ENCODE measurements at places on chromosomes 5 and 9.

- DNase-seq = no peak
Observed at GRCh38 chr5:66963559-66963971, 233.0 kb downstream of the CD180 start.

DNA sequence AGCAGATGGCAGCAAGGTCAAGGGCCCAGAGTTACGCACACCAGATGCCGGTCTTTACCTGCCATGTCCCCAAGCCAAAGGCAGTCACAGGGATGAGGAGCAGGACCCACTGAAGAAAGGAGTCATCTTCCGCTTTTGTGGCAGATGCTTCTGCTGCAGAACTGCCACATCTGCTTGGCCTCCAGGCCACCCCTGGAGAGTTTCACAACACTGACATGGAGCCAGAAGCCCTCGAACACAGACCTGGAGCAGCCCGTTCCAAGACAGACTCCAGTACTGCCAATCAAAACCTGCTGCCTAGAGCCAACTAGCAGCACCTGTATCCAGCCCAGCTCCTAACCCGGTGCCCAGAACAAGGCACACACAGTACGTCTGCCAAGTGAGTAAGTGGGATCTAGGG lies 1.5 kb downstream of the SURF1 start:
- no peak for DNase-seq

GRCh38 chr9:89684218-89684617 lies 79.4 kb downstream of the GADD45G start:
- DNase-seq = no peak

DNA sequence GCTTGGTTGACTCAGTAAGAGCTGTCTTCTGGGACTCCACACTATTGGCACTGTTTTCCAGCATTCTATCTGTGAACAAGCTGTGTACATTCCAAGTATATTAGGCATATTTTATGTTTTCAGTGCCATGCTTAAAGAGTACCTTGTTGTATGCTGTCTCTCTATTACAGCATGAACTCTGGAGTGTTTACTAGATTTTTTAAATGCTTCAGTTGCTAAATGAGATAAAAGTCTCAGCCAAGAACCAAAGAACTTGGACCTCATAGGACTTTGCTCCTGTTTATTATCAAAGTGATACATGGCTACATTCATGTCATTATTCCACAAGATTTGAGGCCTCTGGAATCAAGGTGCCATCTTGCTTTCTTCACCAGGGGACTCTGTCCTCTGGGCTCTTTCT lies 167.2 kb downstream of the C9orf152 start:
- no peak for DNase-seq

GRCh38 chr5:59519338-59519737 lies 374.2 kb downstream of the PDE4D start:
- no peak for DNase-seq

GRCh38 chr9:10251490-10251889 lies 361.3 kb downstream of the PTPRD start:
- DNase-seq = peak; percentile 75

- DNase-seq = no peak
Observed at GRCh38 chr5:174303035-174303434, 257.5 kb downstream of the NSG2 start.

GRCh38 chr5:131258733-131259132 lies 5.1 kb upstream of the CDC42SE2 start:
- no peak for DNase-seq

GRCh38 chr5:112921026-112921832 lies 798 bp downstream of the REEP5 start:
- DNase-seq = no peak

DNA sequence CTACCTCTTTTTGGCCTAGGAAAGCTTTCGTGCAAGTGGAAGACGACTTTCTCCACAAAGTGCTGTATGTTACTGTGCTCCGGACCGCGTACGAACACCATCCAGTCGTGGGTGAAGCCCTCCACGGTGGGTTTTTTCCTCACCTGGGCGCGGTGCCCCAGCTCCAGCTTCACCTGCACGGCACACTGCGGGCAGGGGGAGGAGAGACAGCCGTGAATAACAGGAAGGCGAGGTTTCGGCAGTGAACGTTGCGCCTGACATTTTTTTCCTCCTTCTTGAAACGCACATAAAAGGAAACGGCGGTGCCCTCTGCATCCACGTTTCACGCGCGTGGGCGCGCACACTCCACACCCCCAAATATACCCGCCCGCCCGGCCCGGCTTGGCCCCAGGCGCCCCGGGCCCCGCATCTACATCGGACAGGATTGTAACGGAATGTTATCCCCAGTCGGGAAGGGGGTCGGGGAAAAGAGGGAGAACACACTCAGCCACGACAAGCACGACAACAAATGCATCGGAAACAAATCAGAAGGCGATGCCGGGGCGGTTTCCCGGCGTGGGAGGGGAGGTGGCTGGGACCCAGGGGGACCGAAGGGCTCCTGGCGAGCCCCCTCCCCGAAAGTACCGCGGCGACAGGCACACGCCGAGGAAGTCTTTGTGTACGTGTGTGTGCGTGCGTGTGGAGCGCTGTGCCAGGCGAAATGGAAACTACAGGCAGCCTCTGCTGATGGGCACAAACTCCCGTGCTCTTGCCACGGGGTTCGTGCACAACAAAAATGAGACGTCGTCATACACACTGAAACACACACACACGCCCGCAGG lies 1.4 kb downstream of the MLLT3 start:
- DNase-seq = no peak

DNA sequence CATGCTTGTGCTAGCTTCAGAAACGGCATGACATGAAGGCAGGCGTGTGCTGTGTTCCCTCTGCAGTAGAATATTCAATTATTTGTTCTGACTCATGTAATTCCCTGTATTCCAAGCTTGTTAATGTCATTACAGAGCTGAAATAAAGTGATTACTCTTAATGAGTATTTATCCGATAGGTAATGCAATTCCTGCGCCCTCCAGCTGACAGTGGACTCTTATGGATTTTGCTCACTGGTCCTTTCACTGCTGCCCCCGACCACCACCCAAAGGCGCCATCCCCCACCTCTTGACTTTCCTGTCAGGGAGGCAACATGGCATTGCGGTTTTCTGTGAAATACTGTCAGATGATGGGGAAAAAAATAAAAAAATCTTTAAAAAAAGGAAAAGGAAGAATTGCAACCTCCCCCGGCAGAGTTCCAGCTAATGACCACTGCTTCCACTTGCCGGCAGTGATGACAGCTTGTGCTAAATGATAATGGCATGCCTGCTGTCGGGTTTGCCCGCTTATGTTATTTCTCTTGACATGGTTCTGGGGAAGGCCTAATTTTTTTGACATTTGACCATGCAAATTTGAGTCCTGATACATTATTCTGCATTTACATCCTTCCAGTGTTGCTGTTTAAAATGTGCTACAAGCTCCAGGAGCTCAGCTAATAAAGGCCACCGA lies 335.3 kb upstream of the ADAMTS16 start:
- DNase-seq = peak; percentile 36

- no peak for DNase-seq
Observed at GRCh38 chr5:169044962-169045361, 256.0 kb downstream of the SLIT3 start.

DNA sequence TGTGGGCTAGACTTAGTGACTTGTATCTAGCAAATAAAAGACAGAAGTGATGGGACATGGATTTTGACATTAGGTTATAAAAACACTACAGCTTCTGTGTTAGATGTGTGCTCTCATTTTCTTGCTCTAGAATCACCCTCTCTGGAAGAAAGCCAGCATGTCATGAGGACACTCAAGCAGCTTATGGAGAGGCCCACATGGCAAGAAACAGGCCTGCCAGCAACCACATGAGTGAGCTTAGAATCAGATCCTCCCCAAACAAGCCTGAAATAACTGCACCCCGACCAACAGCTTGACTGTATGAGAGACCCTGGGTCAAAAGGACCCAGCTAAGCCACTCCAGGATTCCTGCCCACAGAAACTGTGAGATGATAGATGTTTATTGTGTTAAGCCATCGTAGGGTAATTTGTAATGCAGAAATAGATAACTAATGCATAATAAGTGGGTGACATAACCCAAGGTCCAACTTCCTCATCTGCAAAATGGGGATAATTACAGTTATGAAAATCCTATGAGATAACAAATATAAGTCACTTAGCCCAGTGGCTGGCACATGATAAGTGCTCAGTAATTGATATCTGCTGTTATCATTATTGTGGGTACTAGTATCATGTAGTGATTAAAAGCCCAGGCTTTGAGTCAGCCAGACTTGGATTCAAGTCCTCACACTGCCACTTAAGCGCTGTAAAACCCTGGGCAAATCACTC lies 86.5 kb downstream of the KLHL3 start:
- DNase-seq = peak; percentile 99

DNA sequence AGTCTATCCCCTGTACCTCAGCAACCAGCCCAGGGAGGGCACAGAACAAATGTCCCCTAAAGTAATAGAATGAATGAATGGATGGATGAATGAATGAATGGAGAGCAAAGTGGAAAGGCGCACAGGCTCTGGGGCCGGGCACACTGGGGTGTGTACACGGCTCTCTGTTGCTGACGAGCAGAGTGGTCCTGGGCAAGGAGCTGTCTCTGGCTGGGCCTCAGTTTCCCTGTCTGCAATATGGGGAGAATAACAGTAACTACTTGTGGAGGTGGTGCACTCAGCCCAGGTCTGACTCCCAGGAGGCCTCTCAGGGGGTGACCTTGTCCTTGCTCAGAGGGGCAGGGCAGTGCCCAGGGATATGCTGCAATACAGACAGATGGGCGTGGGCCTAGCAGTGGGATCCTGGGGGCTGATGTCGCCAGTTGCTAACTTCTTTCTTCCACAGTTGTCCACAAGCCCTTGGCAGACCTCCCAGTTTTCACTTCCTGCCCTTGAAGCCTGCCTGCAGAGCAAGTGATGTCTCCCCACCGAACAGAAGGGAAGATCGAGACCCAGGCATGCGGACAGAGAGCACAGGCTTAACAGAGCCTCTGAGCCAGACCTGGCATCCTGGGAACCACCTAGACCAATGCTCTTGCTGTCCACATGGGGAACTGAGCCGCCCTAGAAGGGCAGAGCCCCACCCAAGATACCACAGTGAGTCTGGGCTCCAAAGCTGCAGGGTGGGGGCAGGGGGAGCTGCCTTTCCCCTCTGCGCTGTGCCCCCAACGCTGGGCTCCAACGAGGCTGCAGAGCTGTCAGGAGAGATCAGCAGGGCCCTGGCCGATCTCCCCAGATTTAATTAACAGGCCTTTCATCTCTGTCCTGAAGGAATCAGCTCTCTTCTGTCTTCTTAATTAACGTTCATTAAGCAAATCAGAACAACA lies 13.6 kb upstream of the LAMC3 start:
- peak; percentile 8 for DNase-seq

- DNase-seq = no peak
Observed at GRCh38 chr9:110287289-110287680, 31.0 kb upstream of the TXN start.

DNA sequence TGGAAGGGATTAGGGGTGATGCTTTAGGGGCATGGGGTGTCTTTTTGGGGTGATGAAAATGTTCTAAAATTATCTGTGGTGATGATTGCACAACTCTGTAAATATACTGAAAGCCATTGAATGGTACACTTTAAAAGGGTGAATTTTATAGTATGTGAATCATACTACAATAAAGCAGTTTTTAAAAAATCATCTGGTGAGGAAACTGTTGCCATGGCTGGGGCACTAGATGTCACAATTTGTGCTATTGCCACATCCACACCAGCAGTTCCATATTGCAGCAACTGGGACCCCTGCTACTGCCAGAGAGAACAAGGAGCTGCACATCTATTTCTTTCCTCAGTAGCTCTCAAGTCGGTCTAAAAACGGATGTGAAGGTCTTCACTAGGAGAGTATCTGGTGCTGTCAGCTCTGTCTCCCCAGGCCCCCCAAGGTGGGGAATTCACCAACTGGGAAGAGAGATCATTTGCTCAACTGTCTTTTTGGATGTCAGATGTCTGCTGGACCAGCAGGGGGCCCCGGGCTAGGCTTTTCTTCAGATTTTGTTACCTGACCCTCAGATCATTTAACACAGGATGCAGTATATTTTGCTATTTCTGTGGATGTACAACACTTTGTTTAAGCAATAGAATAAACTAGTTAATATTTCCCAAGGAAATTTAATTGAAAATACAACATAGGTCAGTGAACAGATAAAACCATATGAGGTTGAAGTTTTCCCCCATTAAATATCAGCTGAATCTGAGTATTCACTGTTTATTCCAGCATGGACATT lies 13.2 kb downstream of the CMYA5 start:
- DNase-seq = no peak

DNA sequence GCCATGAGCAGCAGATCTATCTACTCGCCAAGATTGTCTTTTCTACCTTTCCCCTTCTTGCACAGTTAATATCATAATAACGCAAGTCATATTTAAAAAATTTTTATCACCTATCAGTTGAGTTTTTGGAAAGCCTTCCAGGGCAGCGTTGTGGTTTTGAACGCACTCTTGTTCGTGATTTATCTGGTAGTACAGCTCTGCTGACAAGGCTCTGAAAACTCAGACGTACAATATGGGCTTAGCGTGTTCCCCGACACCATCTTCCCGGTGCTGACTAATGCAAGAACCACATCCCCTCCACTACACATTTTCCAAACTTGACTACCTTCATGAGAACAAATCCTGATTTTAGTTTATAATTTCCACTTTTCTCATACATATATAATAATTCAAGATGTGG lies 1.6 kb upstream of the NFIL3 start:
- DNase-seq = no peak

GRCh38 chr9:116504893-116505480 lies 182.1 kb upstream of the TRIM32 start:
- DNase-seq = no peak

- DNase-seq = no peak
Observed at GRCh38 chr5:172076761-172077244, 70.4 kb upstream of the FBXW11 start.

GRCh38 chr5:158911693-158912363 lies 187.9 kb downstream of the EBF1 start:
- no peak for DNase-seq

GRCh38 chr9:101582553-101582952 lies 12.2 kb downstream of the PPP3R2 start:
- no peak for DNase-seq

GRCh38 chr5:7759951-7760580 lies 90.9 kb downstream of the CFAP90 start:
- no peak for DNase-seq

- no peak for DNase-seq
Observed at GRCh38 chr5:67588389-67588788, 391.8 kb upstream of the CD180 start.

All from retinal pigment epithelial cell (primary cell).